T-cell (primary cell): ENCODE measurements at places on chromosomes 2 and 18. TPM values are rescaled to one million over a fixed set of nuclear protein-coding genes. Genes with fewer than 3 reads are reported as not detected.

The COLEC11 gene
- total RNA-seq, result not detected

The AQP12A gene
- total RNA-seq, result not detected

The MOGAT1 gene
- total RNA-seq, result not detected

The CPS1 gene
- total RNA-seq, result 0.59 TPM

The SCG2 gene
- not detected for total RNA-seq

The OSR1 gene
- not detected for total RNA-seq

The PKDCC gene
- total RNA-seq, result 1.0 TPM

The AGXT gene
- 0.41 TPM for total RNA-seq

The RIT2 gene
- total RNA-seq, result not detected

The CTAGE1 gene
- not detected for total RNA-seq

The ADD2 gene
- total RNA-seq, result 4.7 TPM

The RUFY4 gene
- total RNA-seq, result 0.65 TPM

The CIB4 gene
- total RNA-seq, result not detected

The PDE1A gene
- total RNA-seq, result not detected

The ATP6V1C2 gene
- not detected for total RNA-seq

The DNAJC5G gene
- total RNA-seq, result not detected

The EVX2 gene
- total RNA-seq, result not detected

The CNDP1 gene
- total RNA-seq, result 0.16 TPM

The PLCL1 gene
- total RNA-seq, result 16.8 TPM

The TMEM17 gene
- not detected for total RNA-seq

The C2orf72 gene
- total RNA-seq, result not detected

The IL37 gene
- total RNA-seq, result not detected

The GYPC gene
- total RNA-seq, result 109 TPM

The LTBP1 gene
- total RNA-seq, result 0.50 TPM

The ZC3H15 gene
- total RNA-seq, result 45.2 TPM

The RTKN gene
- total RNA-seq, result 1.7 TPM

The SERPINB4 gene
- not detected for total RNA-seq

The IL1RL2 gene
- not detected for total RNA-seq

The AGAP1 gene
- total RNA-seq, result 3.9 TPM

The YES1 gene
- 7.4 TPM for total RNA-seq

The FIGN gene
- total RNA-seq, result not detected

The GTF2A1L gene
- total RNA-seq, result not detected

The CD8B2 gene
- total RNA-seq, result 3.2 TPM

The MFSD2B gene
- total RNA-seq, result not detected

The MC2R gene
- total RNA-seq, result not detected

The SGPP2 gene
- 4.0 TPM for total RNA-seq

The GALR1 gene
- not detected for total RNA-seq

The BCL2 gene
- 128 TPM for total RNA-seq

The FABP1 gene
- total RNA-seq, result not detected

The PJVK gene
- 5.2 TPM for total RNA-seq

The PLA2R1 gene
- total RNA-seq, result not detected

The PFN4 gene
- total RNA-seq, result not detected

The ST8SIA3 gene
- total RNA-seq, result not detected
